ENCODE measurements at places on chromosomes 6 and 20.

GRCh38 chr6:154428897-154429296 lies 72.3 kb upstream of the IPCEF1 start:
- no peak for DNase-seq

GRCh38 chr20:14444106-14444505 lies 106.7 kb upstream of the FLRT3 start:
- DNase-seq = no peak

DNA sequence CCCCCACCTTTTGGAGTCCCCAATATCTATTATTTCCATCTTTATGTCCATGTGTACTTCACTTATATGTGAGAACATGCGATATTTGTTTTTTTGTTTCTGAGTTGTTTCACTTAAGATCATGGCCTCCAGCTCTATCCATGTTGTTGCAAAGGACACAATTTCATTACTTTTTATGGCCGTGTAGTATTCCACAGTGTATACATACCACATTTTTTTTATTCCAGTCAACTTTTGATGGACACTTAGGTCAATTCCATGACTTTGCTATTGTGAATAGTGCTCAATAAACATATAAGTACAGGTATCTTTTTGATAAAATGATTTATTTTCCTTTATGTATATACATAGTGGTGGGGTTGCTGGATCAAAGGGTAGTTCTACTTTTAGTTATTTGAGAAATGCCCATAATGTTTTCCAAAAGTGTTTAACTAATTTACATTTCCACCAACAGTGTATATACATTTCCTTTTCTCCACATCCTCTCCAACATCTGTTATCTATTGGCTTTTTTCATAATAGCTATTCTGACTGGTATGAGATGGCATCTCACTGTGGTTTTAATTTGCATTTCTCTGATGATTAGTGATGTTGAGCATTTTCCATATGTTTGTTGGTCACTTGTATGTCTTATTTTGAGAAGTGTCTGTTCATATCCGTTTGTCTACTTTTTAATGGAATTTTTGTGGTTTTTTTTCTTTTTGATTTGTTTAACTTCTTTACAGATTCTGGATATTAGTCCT lies 34.0 kb upstream of the COL10A1 start:
- no peak for DNase-seq

GRCh38 chr6:122431780-122432179 lies 32.3 kb downstream of the HSF2 start:
- no peak for DNase-seq

DNA sequence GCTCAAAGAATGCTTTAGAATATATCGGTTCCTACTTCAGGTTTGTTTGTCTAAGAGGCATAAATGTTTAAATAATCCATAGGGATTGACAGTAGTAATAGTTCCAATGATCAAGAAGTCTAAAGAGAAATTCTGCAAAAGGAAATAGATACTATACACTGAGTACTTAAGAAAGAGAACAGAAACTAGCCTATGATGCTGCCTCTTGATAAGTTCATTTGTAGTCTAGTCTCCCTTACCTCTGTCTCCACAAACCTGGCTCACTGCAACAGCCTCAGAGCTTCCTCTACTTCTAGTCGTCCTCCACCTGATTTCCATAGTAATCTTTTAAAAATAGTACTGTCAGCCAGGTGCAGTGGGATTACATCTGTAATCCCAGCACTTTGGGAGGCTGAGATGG lies 511.8 kb downstream of the LMBRD1 start:
- no peak for DNase-seq
